Calu3 (cell line): ENCODE measurements at places on chromosomes 4 and X.

- no peak for DNase-seq
These were observed 84.7 kb downstream of the CRMP1 start for GRCh38 chr4:5808081-5808741.

GRCh38 chrX:42485601-42486000 lies 292.4 kb downstream of the PPP1R2C start:
- DNase-seq, result peak; percentile 4

DNA sequence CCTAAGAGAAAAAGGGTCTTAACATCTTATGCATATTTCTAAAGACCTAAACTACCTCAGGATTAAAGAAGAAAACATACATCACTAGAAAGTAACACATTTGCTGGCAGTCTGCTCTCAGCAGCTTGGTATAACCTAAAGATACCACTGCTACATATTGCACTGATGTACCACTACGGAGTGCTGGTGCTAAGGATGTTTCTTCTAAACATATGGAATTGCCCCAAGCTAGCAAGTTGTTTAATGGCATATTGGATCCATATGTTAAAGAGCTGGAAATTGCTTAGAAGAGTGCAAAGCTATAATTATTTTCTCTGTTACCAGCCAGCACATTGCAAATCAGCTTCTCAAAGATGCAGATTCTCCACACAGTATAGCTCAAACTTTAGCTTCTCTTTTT lies 436.5 kb upstream of the GALNTL6 start:
- no peak for DNase-seq

DNA sequence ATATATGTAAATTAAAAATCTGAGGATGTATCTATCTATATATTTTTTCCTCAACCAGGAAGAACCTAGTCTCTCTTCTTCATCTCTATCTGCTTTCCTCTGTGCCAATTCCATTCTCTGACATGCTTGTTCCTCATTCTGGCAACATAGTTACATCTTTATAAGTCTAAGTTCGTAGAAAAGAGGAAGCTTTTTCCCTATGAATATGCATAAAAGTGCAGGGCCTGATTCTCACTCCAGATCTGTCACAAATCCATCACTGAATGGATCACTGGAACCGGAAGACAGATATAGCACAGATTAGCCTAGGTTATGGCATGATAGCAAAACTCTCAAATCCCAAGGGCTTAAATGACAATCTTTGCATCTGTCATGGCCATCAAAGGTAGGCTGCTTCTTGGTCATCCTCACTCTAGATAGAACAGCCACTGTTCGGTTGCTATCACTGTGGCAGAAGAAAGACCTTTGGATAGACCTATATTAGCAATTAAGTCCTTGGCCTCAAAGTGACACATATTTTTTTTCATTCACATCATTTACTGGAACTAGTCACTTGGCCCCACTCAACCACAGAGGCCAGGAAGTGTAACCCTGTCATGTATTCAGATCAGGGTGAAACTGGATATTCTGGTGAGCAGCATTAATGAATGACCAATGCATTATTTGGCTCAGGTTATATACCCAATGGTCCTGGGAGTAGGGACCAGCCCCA lies 22.2 kb downstream of the DTHD1 start:
- no peak for DNase-seq

DNA sequence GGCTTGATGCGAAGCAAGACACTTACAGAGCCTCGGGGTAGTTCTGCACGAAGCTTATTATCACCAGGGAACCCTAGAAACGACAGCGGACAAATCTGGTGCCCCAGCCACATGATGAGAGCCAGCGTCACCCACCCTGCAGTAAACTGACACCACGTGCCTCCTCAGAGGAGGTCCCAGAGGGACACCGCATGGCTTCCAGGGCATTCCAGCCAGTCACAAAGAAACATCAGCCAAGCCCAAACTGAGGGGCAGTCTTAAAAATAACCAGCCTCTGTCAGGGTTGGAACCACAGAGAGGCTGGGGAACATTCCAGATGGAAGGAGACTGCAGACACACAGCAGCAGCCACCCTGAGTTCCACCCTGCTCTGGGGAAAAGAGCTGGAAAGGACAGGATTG lies 36.6 kb upstream of the HGFAC start:
- no peak for DNase-seq

- no peak for DNase-seq
These were observed 168.1 kb downstream of the FAT4 start for GRCh38 chr4:125482822-125483221.
